ENCODE measurements at places on chromosomes 5 and 9.

DNA sequence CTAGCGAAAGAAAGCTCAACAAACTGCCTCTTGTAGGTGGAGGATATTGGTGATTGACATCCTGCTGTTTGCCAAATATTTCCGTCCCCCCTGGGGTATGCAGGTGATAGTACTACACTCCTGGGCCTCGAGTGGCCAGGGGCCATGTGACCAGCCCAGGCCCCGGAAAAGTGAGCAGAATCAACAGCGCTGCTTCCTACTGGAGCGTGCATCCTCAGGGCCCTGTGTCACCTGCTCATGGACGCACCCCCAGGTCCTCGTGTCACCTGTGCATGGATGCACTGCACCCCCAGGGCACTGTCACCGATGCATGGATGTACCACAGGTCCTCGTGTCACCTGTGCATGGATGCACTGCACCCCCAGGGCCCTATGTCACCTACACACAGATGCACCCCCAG is 43.8 kb downstream of the ADAMTS16 start:
- DNase-seq = no peak

DNA sequence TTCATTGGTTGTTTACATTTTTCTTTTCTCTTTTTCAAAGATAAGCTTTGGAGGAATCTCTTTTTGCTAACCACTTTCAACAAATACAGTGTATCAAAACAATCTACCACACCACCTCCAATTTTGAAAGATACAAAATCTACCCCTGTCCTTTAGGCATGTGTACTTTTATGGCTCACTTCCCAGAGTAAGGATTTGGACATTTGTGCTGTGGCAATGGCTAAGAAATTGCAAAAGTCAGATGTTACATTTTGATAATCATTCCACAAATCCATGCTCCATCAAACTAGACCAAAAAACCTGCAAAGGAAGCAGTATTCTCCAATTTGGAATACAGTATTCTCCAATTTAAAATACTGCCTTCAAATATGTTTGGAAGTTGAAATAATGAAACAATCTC is 204.9 kb downstream of the MCTP1 start:
- no peak for DNase-seq

DNA sequence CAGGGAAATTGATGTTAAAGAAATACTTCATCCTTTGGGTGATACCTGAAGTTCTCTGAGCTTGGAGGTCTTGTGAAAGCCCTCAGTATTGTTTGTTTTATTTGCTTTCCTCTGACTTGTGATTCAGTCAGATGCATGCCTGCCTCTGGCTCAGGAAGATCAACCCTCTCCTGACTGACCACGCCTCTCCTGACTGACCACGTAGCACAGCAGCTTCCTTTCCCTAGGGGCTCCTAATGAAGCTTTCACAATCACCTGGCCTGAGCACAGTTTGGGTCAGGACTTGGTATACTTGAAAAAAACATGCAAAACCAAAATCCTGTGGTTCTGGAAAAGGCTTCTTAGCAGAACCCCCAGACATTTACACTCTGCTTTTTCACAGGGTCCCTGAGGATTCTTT is 3.8 kb downstream of the TGFBI start:
- DNase-seq = no peak

- no peak for DNase-seq
Measured at GRCh38 chr9:116360989-116361388, 207.4 kb downstream of the PAPPA start.

GRCh38 chr5:53871050-53871449 is 310.6 kb downstream of the NDUFS4 start:
- no peak for DNase-seq

- DNase-seq = no peak
Measured at GRCh38 chr9:117696154-117696553, 8.0 kb upstream of the TLR4 start.

DNA sequence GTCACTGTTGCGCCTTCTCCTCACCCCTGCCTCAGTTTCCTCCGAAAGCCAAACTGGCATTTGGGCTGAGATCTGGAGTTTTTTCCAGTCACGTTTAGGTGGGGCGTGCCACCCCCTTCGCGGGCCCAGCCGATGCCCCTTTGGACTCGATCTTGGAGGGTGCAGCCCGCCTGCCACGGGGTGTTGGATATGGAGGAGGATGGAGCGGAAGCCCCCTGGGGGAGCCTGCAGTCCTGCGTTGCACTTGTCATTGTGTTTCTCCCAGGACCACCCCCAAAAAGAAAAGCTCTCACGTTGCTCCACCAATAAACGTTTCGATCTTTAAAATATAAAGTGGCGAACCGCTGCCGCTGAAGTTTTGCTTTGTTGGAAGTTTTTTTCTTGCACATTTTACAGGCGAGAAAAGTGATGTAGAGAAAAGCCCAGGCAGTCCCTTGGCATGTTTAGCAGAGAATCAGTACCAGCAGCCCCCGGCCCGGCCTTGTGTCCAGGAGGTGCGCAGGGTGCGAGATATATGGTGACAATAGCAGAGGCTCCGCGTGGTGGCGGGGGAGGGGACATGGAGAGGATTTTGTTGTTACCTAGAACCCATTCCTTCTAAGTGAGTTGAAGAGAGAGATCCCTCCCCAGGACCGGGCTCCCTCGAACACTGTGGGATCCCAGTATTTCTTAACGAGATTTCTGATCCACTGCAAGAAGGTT is 681 bp downstream of the F2R start:
- DNase-seq = no peak

GRCh38 chr5:35409361-35409760 is 179.1 kb upstream of the PRLR start:
- no peak for DNase-seq

GRCh38 chr5:173010021-173010420 is 26.4 kb downstream of the ATP6V0E1 start:
- DNase-seq = no peak

GRCh38 chr9:130219661-130220096 is 45.9 kb upstream of the HMCN2 start:
- no peak for DNase-seq

DNA sequence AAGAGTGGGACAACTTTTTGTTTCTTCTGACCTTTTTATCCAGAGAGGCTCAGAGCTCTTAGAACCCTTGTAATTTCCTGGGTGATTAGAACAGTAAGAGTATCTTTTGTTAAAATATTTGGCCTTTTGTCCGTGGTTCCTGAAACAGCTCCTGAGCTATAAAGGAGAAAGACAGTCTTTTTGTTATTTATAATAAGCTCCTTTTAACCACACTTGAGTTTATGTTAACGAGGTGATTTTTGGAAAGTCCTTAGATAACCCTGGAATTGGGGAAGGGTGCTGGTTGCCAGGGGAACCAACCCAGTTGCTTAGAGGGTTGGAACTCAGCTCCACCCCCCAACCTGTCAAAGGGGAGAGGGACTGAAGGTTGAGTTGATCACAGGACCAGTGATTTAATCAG is 4.8 kb downstream of the ZNF483 start:
- DNase-seq = no peak
